ENCODE measurements at places on chromosomes 3 and 15.

- DNase-seq, result no peak
Measured at GRCh38 chr15:40688932-40689799, 5.8 kb upstream of the RAD51 start.

DNA sequence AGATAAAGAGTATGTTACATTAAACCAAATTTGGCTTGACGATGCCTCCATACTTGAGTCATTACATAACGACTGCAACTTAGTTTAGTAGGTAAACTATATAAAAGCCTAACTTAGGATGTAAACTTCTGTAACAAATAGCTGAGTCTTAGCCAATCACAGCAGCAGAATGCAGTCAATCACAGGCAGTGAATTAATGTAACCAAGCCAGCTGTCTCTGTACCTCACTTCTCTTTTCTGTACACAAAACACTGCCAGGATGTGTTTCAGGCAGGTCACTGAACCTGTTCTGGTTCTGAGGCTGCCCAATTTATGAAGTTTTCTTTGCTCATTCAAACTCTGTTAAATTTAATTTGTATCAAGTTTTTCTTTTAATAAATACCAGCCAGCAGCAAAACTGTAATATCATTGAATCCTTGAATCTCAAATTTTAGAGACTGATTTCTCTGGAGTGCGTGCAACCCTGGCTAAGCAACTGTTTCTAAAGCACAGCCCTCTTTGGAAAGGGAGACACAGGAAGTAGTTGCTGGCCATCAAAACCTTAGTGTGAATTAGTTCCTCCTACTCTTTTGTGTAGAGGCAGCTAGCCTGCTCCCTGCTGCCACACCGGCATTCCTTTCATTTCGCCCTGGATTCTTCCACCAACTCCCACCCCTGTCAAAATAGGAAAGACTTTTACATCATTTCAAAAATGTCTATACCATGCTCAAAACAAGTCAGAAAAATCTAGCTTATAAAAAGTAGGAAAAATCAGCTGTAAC is 15.2 kb downstream of the RFTN1 start:
- DNase-seq, result no peak

DNA sequence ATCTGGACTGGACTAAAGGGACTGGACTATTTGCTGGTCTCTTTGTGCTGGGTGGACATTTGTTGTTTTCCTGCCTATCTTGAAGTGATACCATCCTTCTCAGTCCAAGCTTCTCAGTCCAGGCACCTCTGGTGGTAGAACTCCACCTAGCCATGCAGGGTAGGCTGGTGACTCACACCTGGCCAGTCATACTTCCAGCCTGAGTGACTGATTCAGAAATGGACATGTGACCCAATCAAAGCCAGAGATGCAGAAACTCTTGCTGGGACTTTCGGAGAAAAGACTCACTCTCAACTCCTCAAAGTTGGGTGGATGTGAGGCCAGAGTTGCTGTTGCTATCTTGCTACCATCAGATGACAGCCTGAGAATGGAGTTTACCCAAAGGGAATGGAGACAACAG is 5.6 kb upstream of the ASB14 start:
- no peak for DNase-seq

DNA sequence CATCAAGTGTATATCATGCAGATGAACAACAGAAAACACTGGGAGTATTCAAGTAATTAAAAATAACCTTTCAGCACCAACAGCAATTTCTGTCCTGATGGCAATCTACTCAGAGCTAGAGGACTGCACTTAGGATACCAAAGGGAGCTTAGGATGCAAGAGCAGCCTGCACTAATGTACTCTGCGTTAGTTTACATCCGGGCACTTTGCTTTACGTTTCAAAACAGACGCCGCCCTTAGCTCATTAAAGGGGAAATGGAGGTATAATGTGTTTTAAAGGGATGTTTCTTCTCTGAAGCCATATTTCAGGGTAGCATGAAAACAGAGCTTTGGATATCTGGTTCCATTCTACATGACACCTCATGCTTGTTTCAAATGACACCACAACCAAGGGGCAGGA is 14.0 kb upstream of the B3GNT5 start:
- no peak for DNase-seq

DNA sequence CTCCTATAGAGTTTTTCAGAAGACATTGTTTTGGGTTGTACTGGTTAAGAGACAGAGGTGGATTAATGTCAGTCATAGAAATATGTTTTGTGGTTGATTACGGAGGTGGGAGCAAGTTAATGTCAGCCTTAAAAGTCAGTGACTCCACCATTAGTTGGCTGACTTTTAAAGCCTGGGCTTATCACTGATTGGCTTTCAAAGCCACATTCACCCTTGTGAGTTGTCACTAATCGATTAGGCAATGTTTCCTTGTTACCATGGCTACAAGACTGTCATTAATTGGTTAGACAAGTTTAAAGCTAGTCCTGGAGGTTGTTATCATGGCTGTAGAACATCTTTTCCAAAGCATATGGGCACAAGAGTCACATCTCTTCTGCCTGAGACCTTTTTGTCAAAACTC is 73.0 kb downstream of the NEO1 start:
- DNase-seq, result no peak

GRCh38 chr15:35663956-35664355 is 118.0 kb upstream of the DPH6 start:
- no peak for DNase-seq

GRCh38 chr3:111581403-111582119 is 13.6 kb downstream of the ZBED2 start:
- DNase-seq, result no peak

DNA sequence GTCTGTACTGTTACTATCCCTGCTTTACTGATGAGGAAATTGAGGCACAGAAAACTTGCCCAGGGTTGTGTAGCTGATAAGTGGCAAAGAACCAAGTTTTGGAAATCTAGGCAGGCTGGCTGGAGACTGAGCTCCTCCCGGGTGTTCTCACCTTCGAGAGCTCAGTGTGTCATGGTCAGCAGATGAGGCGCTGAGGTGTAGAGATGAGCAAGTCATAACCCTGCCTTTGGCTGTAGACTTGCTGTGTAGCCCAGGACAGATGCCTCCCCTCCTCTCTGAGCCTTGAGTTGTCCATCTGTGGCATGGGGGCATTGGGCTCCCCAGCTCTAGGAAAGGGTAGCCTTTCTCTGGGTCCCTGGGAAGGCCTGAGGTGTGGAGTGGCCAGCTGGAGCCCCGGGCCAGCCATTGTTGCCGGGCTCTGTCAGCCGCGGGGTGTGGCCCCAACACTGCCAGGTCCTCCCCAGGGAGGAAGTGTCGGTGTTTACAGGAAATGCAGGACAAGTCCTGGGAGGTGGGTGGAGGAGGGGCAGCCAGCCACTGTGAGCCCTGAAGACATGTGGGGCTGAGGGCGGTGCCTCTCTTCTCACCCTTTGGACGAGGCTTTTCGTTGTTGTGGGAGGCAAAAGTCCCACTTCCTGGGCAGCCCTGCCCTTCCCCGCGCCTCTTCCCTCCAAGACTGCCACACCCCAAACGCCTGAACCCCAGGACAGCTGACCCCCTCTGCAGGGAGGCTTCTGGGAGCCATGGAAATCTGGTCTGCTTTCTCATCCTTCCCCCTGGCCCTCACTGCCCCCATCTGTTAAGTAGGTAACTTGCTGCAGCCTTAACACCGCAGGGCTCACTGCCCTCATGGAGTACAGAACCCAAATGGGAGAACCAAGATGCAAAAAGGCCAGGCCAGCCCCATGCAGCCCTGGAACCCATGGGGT is 29.1 kb downstream of the FGD5 start:
- DNase-seq, result no peak

DNA sequence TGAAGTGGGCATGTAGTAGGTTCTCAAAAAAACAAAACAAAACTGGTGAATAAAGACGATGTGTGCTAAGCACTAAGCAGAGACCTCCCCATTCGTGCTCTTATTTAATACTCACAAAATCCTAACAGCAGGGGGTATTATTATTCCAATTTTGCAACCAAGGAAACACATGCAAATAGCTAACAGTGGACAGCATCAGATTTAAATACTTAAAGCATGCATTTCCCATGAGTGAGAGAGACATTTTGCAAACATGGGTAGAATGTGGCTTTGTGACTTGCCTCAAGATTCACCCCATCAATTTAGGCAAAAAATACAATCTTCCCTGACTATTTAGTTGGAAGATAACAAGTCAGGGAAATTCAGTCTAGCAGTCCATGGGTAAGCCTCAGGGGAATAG is 946.2 kb upstream of the CFAP20DC start:
- DNase-seq, result no peak

DNA sequence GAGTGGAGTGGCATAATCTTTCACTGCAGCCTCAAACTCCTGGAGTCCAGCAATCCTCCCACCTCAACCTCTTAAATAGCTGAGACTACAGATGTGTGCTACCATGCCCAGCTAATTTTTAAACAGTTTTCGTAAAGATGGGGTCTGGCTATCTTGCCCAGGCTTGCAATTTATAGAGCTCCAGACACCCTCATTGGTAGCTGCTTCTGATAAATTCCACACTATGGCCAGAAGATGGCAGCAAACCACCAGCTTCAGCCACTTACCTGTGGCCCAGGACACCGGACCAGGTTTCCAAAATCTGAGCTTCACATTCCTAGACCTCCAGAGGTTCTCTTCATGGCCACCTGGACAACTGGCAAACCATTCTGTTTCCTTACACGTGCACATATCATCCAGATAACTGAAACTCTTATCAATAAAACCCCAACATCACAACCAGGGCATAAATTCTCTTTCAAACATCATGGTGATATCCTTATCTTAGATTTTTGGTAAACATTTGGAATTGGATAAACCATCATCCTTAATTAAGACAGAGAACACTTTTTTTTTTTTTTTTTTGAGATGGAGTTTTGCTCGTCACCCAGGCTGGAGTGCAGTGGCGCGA is 28.9 kb downstream of the FBXW12 start:
- peak; percentile 16 for DNase-seq

GRCh38 chr3:158569794-158570193 is 1.2 kb upstream of the MLF1 start:
- no peak for DNase-seq

- no peak for DNase-seq
Measured at GRCh38 chr3:147343926-147344325, 62.4 kb downstream of the ZIC4 start.

DNA sequence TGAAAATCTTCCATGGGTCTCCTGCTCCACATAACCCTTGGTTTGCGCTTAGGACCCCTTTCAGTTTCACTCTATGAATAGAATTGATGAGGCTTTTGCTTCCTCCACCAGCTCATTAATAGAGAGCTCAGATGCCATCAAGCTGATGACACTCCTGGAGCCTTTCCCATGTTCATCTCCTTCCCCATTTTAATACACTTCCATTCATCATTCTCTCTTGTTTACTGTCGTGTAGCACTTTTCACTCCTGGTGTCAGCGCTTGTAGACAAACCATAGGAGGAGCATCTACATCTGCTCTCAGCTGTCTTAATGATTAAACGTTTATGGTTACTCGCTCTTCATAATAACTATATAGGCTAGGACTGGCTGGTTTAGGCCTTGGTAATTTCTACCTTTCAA is 363.5 kb downstream of the EPHB1 start:
- DNase-seq, result no peak

DNA sequence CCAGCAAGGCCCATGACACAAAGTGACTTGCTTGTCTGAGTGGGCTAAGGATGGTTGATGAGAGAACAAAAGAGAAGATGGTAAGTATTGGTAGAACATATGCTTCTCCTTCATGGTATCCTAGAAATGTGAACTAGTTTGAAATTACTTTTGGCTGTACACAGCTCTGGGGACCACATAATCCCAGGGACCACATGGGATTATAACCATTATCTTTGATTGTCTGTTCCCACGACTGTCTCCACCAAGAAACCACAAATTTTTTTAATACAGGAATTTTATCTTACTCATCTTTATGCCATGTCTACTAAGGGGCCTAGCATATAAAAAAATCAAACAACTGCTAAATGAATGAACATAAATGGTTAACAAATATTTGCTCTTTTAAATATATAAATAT is 155.3 kb upstream of the PRICKLE2 start:
- DNase-seq, result no peak

DNA sequence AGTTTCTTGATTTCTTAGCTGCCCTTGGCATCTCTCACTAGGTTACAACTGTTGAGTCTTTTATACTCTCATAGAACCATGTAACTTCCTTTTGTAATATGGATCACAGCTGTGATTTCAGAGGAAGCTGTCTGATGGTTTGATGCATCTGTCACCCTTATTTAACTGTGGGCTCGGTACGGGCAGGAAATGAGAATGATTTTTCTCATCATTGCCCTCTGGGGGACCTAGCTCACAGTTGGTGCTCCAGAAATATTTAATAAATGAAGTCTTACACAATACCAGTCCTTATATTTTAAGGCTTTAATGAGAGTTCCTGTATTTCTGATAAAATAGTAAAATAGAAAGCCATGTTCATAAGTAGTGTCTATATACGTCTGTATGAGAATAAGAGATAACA is 151.2 kb downstream of the EBLN2 start:
- DNase-seq, result no peak

GRCh38 chr15:92796161-92796611 is 103.9 kb upstream of the CHD2 start:
- DNase-seq, result no peak

DNA sequence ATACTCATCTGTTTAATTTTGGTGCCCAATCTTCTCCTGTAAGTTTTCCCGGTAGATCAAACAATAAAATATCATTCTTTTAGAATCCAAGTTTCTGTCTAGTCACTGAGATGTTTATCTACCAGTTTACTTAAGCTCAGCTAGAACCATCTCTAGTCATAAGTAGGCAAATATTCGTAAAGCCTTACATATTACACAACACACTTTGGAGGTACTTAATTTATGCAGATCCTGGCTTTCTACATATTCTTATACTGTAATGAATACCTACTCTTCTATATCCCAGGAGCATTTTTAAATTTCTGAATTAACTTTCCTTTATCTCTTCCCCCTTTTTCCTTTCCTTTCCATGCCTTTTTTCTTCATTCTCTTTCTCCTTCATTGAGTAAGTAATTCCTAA is 185.9 kb upstream of the ZBTB20 start:
- no peak for DNase-seq

DNA sequence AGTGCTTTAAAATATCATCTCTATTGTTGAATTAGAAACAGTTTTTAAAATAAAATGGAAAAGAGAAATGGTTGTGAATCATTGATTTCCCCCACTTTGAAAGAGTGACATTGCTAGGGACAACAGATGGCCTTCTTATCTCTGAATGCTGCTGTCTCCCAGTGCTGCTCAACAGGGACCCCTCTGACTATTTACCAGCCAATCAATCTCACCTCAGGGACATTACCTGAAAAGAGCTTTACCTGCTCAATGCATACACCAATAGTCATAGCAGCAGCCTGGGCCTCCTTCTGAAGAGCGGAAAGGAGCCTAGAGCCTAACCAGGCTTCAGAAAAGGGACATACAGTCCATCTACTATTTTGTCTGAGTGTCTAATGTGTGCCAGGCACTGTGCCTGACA is 162.8 kb downstream of the CGGBP1 start:
- no peak for DNase-seq

- no peak for DNase-seq
Measured at GRCh38 chr15:98266295-98266694, 305.8 kb downstream of the ARRDC4 start.

GRCh38 chr3:71859123-71859519 is 74.2 kb upstream of the PROK2 start:
- no peak for DNase-seq

DNA sequence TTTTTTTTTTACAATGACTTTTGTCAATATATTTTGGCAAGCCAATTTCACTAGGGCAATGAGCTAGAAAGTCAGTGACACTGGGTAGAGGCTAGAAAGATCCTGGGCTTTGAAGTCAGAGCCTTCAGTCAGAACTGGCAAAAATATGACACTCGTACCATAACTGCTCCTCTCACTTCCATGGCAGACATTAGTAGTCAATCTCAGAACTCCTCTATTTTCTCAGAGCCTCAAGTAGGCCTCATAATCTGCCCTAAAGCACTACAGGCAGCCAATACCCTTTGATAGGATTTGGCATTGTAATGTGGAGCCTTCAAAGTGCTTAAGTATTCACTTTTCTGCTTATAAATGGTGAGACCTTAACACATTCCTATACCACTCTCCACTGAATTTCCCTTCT is 67.8 kb downstream of the ADAMTS9 start:
- no peak for DNase-seq

All from AG09319 (cell line).